RWPE1 (cell line): ENCODE measurements at places on chromosomes 5 and 9.

GRCh38 chr5:79529110-79529509 is 15.2 kb upstream of the HOMER1 start:
- DNase-seq: no peak

GRCh38 chr5:14182761-14183160 is 39.6 kb downstream of the TRIO start:
- DNase-seq: peak; percentile 35

- no peak for DNase-seq
Observed at GRCh38 chr5:127567026-127567768, 49.8 kb downstream of the PRRC1 start.

DNA sequence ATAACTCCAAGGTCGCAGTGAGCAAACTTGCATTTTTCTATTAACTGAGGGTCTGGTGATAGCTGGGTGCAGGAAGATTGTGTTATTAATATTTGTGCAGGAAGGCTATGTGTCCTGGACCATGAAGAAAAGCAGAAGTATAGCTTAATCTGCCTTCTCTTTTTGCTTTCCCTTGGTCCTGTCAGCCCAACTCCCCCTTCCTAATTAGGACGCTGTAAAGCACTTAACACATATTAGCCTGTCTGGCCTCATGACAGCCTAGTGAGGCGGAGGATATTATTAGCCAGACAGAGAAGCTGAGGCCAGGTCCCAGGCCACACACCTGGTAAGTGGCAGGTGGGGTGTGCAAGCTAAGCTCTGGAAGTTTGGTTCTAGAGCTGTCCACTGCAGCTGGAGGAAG is 29.5 kb downstream of the SLC46A2 start:
- DNase-seq: no peak

DNA sequence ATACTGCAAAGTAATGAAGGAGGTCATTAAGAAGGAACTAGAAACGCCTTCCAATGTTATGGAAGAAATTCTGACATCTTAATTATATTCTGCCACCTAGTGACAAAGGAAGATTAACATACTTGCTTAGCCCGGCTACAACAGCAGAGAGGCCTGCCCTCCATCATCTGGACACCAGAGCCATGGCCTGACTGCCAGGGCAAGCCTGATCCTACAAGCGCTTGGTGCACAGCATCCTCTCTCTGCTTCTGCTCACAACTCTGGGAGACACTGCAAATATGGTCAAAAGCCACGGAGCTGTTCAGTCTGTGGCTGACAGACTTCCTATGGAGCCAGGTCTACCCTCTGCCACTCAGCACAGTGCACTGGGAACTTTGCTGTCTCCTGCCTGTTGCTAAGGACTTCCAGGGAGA is 87.3 kb upstream of the SLC44A1 start:
- DNase-seq: peak; percentile 84

- peak; percentile 50 for DNase-seq
Observed at GRCh38 chr5:64811050-64811640, 42.4 kb downstream of the CWC27 start.

DNA sequence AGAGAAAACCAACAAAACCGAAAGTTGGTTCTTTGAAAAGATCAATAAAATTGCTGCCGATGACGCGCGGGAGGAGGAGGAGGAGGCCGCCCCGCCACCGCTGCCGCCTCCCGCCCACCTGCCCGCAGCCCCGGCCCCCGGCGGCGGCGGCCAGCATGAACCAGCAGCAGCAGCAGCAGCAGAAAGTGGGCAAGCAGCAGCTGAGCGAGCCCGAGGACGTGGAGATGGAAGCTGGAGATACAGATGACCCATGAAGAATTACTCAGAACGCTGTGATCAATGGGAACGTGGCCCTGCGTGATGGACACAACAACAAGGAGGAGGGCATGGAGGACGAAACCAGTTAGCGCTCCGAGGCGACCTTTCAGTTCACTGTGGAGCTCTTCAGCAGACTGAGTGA is 53.9 kb upstream of the EFNA5 start:
- no peak for DNase-seq

- no peak for DNase-seq
Observed at GRCh38 chr5:119343766-119344165, 12.1 kb upstream of the TNFAIP8 start.

DNA sequence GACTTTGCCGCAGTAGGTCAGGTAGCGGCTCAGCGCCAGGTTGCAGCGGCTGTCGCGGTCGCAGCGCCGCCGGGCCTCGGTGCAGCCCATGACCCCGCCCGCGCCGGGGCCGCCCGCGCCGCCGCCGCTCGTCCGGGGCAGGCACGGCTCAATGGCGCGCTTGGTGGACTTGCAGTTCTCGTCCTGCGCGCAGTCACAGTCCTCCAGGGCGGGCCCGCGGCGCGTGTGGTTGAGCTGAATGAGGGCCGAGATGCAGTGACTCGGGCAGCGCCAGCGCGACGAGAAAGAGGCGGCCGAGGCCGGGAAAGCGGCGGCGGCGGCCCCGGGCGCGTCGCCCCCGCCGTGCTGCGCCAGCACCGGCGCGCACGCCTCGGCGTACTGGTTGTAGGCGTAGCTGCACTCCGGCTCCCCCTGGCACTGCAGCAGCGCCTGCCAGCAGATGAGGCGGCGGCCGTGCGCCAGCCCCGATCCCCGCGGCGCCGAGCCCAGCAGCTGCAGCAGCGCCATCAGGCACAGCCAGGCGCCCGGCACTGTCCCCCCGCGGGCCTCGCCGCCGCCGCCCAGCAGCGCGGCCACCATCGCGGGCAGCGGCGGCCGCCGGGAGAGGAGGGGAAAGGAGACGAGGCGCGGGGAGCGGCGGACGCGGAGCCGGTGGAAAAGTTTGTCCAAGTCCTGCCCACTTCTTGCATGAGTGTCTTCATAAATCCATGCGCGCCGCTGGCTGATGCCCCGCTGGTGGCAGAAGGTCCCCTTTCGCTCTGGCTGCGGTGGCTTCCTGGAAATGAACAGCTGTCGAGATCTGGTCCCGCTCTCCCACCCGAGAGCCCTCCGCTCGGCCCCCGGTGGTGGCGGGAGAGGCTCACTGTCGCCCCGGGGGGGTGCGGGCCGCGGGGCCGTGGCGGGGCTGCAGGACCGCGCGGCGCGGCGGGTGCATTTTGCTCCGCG is 833 bp downstream of the GAS1 start:
- DNase-seq: peak; percentile 57

- DNase-seq: no peak
Observed at GRCh38 chr5:58466939-58467338, 7.1 kb upstream of the PLK2 start.
